ENCODE measurements at places on chromosomes 6 and 20.

GRCh38 chr6:606829-607379 lies 50.0 kb downstream of the HUS1B start:
- DNase-seq: no peak

- no peak for DNase-seq
These were observed 27.9 kb downstream of the NTSR1 start for GRCh38 chr20:62736407-62737071.

GRCh38 chr6:134495890-134496248 lies 178.0 kb upstream of the SGK1 start:
- no peak for DNase-seq

DNA sequence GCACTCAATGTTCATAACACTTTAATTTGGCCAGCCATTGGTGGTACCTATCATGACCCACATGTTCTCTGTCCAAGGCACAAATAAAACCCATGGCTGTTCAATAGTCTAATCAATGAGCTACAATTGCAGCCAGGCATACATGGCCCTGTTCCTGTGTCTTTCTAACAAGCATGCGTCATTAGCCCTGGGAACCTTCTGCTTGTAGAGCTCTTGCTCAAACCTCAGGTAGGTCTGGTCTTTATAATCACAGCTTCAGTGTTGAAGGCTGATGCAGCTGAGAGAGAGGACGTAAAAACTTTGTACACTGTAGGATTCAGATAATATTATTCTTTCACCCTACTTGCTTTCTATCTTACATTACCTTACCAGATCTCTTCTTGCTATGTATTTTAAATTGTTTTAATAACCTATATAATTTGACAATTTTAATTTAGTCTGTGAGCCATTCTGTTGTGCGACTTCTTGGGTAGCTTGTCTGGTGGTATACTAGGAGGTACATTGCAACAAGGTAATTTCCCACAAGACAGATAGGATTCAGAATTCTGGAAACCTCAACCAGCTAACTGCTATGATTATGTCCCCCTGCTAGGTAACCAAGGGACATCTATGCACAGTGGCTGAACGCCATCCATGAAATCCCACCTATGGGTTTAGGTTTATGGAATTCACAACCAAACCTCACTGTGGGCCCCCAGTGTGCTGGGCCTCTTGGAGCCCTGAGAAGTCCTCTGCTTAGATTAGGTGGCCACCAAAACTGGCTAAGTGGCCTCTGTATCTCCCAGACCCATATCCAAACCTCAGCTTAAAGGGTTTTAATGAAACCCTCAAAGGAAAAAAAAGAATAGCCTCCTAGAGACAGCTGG lies 55.4 kb upstream of the RIPOR2 start:
- no peak for DNase-seq

DNA sequence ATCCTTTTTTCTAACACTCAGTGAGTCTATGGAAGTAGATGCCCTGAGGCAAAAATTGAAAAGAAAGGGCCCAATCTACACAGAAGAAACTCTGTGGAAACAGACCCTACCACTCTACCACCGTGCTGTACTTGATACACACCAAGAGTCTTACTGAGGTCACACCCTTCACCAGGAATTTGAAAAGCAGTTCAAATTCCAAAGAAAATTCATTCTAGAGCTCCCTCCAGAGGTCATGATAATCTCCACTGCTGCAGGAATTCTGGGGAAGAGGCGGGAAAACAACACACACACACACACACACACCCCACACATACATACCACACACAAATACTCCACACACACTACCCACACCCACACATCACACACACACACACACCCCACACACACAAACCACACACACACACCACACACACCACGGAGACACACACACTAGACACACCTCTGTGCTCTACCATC lies 336.8 kb downstream of the HDGFL1 start:
- no peak for DNase-seq

- DNase-seq: no peak
These were observed 17.5 kb upstream of the CEP85L start for GRCh38 chr6:118668761-118669385.

DNA sequence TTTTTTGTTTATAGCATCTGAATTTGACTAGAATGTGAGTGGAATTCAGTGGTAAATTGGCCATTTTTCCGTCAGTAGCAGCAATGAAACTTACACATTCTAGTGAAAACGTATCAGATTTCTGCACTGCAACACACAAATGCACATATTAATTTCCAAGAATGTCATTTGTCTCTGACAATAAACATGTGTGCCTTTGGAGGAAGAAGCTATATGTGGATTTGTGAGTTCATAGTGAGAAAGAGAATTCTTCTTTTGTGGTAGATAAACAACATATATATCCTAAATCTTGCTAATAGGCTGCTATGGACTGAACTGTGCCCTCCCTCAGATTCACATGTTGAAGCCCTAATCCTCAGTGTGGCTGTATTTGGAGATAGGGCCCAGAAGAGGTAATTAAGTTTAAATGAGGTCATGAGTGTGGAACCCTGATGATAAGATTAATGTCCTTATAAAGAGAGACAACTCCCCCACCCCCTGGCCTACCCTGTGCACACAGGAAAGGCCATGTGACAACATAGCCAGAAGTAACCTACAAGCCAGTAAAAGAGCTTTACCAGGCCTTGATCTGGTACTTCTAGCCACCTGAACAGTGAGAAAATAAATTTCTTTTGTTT lies 200.2 kb upstream of the EYA4 start:
- no peak for DNase-seq

- no peak for DNase-seq
These were observed 91.7 kb upstream of the IYD start for GRCh38 chr6:150276937-150277742.

GRCh38 chr6:20658516-20658915 lies 124.3 kb downstream of the CDKAL1 start:
- DNase-seq: no peak

DNA sequence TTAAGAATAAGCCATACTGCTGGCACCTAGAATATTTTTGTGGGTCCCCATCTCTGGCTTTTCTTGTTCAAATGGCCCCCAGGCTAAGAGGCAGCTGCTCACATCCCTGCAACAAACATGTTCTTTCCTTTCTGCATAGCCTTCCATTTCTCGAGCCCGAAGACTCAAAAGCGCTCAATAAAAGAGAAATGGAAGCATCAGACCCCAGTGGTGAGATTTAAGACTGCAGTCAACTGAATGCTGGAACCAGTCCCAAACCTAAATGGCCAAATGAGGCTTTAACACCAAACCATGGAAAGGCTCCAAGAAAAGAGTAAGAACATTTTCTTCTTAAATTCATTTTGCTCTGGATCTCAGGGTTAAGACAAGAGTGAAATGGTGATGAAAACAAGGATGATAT lies 122.1 kb upstream of the TRAF3IP2 start:
- DNase-seq: no peak

DNA sequence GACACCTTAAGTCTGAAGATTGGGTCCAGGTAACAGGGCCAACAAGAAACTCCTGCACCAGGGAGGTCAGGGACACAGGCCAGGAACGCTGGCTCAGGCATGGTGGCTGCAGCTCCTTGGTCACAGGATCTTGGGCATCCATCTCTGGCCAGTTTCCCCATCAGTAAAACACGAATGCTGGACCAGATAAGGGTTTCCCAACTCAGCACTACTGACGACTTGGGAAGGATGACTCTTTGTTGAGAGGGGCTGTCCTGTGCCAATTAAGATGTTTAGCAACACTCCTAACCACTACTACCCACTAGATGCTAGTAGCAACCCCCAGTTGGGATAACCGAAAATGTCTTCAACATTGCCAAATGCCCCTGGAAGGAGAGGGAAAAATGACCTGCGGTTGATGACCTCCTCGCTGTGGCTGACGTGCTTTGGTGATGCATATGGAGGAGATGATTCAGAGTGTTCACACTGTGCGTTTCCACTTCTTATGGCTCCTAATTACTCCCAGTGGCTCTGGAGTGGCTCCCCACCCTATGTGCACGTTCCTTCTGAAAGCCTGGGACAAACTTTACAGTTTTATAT lies 261.9 kb downstream of the CDH26 start:
- no peak for DNase-seq

GRCh38 chr6:126180585-126180984 lies 159.3 kb upstream of the CENPW start:
- no peak for DNase-seq

Data from cerebellar nuclear complex (tissue), 1 donor.